NCI-H1092 treated with DMSO at 0.1 percent for 48 hours (cell line): ENCODE measurements at places on chromosomes 2 and 18.

DNA sequence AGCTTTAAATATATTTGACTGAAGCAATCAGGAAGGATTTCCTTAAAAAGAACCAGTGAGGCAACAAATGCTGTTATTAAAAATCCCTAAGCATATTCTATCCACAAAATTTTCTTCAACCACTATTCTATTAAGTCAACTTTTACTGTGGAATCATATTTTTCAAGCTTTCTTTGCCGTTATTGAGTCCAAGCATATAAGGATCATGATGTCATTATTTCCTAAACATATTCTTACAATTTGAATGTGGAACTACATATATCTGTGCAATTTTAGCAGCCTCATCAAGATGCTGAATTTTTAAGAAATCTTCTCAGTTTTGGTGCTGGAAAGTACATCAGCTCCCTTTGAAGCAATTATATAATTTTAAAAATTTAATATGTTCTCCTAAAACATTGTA lies 5.6 kb downstream of the IFIH1 start:
- no peak for DNase-seq

DNA sequence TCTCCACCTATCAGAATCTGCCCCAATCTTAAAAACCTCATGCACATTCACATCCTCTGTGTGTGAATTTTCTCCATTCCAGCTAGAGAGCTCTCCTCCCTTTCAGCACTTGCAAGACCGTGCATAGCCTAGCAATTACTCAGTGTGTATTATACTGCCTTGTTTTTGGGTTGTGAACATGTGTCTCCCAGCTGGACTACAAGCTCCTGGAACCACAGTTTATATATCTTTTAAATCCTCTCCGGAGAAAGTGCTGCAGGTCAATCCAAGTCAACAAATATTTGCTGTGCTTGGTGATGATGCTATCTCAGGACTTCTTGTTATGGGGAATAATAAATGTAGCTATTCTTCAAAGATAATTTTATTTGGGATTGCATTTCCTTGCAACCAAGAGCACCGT lies 58.2 kb upstream of the MEX3C start:
- DNase-seq: no peak

DNA sequence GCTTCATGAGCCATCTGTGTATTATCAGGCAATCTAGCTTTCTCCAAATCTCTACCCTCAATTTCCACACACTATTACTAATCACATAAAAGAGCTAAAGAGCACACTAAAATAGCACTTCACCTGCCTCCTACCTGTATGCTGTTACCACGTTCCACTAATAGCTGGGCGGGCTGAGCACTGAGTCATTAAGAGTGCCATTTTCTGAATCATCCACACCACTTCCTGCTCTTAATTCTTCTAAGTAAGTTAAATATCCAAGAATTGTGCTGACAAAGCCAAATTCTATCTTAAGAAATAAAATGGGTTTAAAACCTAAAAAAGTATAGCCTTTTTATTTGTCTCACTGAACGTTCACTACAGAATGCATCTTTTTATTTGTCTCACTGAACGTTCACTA lies 35.7 kb downstream of the NOL10 start:
- DNase-seq: no peak

- no peak for DNase-seq
Observed at GRCh38 chr2:196511258-196512168, 128.0 kb upstream of the CCDC150 start.

GRCh38 chr2:195600778-195601177 lies 56.2 kb upstream of the SLC39A10 start:
- DNase-seq: no peak

DNA sequence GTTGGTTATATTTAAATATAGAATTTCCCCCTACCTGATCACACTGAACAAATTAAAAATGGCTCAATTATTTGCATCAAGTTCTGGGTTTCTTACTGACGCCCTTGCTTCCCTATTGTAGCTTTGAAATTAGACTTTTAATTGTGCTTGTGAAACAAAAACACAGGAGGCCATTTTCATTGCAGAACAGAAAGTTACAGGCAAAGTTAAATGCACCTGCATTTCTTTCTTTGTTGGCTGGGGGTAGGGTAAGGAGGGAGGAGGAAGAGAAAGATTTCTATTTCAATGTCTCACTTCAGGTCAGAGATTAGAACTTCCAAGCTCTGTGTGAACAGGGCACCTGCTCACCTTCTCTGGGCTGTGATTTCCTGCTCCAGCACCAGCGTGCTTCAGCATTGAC lies 199.6 kb downstream of the BCL11A start:
- DNase-seq: no peak

DNA sequence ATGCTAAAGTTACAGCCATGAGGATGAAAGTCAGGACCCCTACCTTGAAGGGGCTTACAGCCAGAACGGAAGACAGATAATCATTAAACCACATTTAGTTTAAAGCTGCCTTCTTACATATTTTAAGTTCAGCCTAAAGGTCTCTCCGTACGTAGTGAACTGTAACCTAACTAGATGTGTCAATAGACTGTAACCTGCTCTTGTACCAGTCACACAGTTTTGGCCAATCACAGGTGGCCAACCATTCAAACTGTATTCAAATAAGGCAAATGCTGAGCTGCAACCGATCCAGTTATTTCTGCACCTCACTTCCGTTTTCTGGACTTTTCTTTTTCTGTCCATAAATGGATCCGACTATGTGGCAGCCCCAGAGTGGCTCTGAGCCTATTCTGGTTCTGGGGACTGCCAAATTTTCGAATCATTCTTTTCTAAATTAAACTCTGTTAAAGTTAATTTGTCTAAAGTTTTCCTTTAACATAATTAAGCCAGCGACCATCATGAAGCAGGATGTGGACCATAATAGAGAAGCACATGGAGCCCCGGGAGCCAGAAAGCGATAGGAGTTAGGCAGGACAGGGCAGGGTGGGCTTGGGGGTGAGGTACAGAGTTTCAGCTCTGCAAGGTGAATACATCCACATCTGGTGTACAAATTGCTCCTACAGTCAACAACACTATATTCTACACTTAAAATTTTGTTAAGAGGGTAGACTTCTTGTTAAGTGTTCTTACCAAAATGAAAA lies 48.4 kb upstream of the YPEL5 start:
- no peak for DNase-seq

GRCh38 chr2:207308519-207309224 lies 142.9 kb upstream of the KLF7 start:
- no peak for DNase-seq

DNA sequence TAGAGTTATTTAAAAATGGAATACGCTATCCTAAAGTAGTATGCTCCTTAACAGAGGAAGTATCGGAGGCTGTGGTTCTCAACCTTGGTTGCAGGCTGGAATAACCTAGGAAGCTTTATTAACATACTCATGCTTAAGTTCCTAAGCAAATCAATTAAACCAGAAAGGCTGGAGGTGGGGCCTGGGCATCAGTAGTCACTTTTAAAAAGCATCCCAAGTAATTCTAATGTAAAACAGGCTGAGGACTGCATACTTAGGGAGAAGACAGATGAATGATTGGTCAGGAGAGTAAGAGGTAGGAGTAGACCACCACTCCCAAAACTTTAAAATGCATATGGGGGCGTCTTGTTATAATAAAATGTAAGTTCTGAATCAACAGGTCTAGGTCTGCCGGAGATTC lies 15.3 kb downstream of the ACAA2 start:
- DNase-seq: no peak

DNA sequence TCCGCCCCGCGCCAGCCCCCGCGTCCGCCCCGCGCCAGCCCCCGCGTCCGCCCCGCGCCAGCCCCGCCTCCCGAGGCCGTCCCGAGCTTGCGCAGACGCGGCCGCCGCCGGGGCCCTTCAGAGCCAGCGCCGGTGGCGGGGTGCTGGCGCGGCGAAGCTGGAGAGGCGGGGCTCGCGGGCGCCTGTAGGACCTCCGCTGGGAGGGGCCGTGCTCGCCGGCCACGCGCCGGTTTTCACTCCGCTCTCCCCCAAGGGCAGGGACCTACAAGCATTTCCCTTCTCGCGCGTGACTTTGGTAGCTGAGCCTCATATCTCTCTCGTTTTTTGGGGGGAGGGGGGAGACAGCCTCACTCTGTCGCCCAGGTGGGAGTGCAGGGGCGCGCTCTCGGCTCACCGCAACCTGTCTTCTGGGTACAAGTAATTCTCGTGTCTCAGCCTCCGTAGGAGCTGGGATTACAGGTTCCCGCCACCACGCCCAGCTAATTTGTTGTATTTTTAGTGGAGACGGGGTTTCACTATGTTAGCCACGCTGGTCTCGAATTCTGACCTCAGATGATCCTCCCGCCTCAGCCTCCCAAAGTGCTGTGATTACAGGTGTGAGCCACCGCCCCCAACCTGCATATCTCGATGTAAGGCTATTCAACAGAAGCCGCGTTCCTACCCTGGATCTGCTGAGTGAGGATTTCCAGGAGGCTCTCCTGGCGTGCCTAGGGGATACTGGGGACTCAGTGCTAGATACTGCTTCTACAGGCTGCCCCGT lies at the start of gene ZNF514:
TSS of gene ZNF514 (minus strand) at position 159 of the 760 bp plus-strand sequence. CDS start 6,595 bp downstream, outside the sequence.
- peak; percentile 28 for DNase-seq

DNA sequence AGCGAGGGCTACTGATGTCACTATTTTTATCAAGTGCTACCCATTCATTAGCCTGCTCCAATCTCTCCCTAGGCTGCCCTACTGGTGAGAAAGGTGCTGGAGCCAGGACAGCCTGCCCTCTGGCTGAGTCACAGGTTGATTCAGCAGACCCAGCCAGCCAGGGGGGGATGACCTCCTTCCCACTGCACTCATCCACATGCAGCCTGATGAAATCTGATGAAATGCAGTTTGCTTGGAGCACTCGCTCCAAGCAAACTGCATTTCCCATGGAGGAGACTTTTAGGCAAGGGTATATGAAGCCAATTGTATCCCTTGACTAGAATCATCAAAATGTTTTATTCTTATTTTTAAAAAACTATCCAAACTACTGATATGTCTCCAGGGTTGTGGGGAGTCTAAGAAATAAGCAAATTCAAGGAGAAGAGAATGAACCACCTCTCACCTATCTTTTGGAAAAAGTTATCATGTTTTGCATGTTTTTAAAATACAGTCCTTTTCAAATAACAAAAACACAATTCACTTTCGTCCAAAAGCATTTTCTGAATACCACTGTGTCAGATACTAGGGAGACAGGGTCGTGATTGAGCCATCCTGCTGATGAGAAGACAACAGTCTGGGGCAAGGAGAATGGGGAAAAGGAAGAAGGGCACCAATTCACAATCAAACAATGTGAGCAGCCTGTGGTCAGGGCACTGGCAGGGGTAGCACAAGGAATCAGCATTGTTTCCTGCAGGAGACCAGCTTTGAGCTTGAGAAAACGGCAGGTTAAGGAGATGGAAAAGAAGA lies 128.3 kb downstream of the AFF3 start:
- DNase-seq: no peak

GRCh38 chr2:67215214-67216055 lies 181.7 kb upstream of the ETAA1 start:
- DNase-seq: no peak

DNA sequence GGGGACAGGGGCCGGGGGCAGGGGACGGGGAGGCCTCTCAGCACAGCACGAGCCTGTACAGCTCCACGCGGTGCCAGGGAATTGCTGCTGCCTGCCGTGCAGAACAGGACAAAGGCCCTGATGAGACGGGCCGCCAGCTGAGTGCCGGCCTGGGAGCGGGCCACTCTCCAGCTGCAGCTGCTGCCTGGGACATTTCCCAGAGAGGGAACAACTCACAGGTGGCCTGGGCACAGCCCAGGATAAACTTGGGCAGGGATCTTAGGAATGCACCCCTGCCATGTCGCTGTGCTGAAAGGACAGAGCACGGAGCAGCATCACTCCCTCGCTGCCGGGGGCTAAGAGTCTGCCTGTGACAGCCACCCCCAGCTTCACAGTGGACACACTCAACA lies 38.8 kb downstream of the CENPO start:
- DNase-seq: no peak

- DNase-seq: no peak
Observed at GRCh38 chr2:25362434-25363145, 20.9 kb upstream of the DNMT3A start.

DNA sequence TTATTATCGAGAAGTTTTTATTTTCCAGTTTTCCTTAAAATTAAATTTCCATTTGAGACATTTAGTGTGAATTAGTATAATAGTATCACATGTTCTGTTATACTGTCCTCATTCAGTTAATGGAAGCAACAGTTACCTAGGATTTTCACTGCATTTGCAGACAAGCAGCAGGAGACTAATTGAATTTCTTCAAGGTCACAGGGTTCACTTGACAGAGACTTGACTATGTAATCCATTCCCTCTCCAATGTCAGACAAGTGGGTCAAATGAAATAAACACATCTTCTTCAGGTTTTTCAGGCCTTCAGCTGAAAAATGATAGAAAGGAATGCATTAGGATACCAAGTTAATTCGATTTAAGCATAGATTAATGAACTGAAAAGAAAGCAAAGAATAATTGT lies 26.7 kb downstream of the NLRC4 start:
- DNase-seq: no peak

DNA sequence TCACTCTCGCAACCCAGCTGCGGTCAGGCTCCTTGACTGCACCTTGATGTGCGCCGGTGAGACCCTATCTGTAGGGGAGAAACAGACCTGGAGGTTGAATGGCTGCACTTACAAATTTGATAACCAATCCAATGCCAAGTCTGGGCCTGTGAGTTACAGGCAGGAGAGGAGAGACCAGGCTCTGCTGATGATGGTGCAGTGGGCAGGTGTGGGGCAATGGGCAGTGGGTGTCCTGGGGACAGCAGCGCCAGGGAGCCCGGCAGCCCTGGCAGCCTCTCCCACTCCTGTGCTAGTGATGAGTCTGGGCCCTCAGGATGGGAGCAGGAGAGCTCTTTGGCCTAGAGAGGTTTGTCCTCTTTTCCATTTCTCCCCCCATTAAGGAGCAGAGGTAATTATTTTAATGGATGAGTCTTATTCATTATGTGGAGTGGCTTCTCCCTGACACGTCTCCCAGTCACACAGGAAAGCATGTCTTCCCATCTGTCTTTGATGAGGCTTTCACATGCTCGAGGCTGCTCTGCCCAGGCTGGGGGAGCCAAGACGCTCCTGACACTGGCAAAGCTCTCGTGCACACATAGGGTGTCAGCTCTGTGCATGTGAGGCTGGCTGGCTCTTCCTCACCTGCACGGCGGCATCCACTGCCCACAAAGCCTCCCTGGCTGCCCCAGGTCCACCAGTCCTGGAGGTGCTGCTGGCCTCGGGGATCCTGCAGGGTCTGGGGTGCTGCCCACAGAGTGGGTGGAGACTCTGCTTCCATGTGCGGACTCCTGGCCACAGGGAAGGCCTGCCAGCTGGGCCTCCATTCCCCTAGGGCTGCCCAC lies 10.0 kb upstream of the ALLC start:
- no peak for DNase-seq

DNA sequence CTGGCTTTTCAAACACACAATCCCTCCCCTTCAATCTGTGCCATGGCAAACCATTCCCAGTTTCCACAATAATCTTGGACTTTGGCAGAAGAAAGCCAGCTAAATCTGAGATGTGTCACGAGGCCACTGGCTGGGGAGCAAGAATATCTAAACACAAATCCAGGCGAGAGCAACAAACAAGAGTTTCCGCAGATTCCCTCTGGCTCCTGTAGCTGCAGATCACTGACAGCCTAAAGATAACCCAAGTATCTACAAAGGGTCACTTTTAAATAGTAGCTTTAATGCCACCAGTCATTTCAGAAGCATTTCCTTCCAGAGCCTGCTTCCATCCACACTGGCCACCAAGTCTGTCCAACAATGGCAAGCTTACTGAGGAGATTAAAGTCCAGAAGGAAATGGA lies 86.9 kb downstream of the ACVR1 start:
- DNase-seq: no peak
